ENCODE measurements at places on chromosomes 2 and 18. TPM values are rescaled to one million over a fixed set of nuclear protein-coding genes. Genes with fewer than 3 reads are reported as not detected.

GRCh38 chr2:32954206-32954605, 7.5 kb downstream of the LTBP1 start:
- no peak for DNase-seq

DNA sequence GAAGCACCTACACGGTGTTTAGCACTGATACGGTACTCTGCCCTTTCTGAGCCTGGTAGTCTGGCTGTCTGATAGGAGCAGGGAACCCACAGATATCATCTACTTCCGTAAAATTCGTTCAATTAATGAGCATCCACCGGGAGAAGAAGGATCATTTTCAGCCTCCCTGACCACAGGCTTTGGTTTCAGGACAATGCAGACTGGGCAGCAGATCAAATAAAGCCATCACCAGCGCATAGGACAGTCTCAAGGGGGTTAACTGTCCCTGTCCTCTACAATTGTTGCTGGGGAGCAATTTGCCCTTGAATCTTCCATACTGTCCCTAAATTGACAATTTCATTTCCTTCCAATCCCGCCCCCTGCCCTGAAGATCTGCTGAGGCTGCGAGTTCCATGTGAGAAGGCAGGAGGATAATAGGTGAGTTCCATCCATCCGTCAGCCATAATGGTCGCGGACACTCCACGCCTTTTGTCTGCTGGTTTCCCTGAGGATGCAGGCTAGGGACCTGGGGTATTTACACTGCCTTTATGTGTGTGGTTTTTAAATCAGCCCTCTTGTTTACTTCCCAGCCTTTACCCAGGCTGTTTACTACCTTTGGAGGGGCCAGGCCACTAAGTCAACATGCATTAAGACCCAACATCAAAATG, 110.0 kb downstream of the MYCN start:
- DNase-seq = no peak

GRCh38 chr2:15991231-15991630, 50.9 kb downstream of the MYCN start:
- no peak for DNase-seq

GRCh38 chr2:147182260-147182659, 662.6 kb upstream of the ACVR2A start:
- no peak for DNase-seq

- no peak for DNase-seq
Measured at GRCh38 chr2:197285361-197285760, 25.2 kb downstream of the ANKRD44 start.

DNA sequence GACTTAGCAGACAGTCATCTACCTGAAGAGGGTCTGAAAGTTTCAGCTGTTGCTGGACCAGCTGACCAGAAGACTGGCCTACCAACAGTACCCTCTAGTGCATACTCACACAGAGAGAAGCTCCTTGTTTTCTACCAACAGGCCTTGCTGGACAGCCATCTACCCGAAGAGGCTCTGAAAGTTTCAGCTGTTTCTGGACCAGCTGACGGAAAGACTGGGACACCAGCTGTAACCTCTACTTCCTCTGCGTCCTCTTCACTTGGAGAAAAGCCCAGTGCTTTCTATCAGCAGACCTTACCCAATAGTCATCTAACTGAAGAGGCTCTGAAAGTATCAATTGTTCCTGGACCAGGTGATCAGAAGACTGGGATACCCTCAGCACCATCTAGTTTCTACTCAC, 63.2 kb downstream of the ALMS1 start:
- DNase-seq = no peak

DNA sequence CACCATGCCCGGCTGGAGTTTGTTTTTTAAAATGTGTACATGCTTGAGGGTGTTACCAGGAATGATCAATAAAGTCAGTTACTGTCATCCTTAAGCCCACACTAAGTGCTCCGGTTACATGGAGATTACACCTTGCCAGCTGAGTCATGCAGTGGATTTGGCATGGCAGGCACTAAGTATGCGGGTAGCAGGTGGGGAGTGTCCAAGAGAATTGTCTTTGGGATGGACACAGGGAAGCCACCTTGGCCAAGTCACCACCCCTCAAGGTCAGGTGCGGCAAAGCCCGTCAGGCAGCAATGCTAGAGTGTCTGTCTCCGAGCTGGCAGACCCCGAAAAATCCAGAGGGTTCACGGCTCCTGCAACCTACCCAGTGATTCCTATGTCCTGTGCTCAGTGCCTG, 54.8 kb downstream of the GBX2 start:
- no peak for DNase-seq

DNA sequence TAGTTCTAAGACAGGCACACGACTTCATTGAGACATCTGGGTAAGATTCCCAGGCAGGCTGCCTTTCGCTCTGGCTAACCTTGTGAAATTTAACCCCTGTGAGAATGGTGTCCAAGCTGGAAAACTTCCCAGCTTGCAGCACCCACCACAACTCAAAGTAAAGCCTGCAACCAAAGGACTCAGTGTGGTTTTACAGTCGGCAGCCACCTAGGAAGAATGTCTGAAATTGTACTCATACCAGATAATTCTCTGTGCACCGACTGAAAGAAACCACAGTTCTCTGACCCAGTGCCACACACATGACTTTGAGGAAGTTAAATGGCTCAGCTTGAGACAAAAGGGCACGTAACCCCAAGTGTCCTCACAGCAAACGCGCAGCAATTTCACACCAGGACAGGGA, 125.7 kb downstream of the RBMS1 start:
- DNase-seq = no peak

GRCh38 chr2:47558768-47559684, 156.1 kb downstream of the MSH2 start:
- DNase-seq = no peak

GRCh38 chr2:99868260-99868659, 274.1 kb downstream of the AFF3 start:
- no peak for DNase-seq

- no peak for DNase-seq
Measured at GRCh38 chr18:14969500-14969899, 221.5 kb downstream of the ANKRD30B start.

GRCh38 chr2:229431327-229431954, 160.4 kb upstream of the PID1 start:
- no peak for DNase-seq

- no peak for DNase-seq
Measured at GRCh38 chr2:190767821-190768220, 112.8 kb upstream of the GLS start.

- no peak for DNase-seq
Measured at GRCh38 chr2:134466141-134466540, 212.3 kb downstream of the MGAT5 start.

DNA sequence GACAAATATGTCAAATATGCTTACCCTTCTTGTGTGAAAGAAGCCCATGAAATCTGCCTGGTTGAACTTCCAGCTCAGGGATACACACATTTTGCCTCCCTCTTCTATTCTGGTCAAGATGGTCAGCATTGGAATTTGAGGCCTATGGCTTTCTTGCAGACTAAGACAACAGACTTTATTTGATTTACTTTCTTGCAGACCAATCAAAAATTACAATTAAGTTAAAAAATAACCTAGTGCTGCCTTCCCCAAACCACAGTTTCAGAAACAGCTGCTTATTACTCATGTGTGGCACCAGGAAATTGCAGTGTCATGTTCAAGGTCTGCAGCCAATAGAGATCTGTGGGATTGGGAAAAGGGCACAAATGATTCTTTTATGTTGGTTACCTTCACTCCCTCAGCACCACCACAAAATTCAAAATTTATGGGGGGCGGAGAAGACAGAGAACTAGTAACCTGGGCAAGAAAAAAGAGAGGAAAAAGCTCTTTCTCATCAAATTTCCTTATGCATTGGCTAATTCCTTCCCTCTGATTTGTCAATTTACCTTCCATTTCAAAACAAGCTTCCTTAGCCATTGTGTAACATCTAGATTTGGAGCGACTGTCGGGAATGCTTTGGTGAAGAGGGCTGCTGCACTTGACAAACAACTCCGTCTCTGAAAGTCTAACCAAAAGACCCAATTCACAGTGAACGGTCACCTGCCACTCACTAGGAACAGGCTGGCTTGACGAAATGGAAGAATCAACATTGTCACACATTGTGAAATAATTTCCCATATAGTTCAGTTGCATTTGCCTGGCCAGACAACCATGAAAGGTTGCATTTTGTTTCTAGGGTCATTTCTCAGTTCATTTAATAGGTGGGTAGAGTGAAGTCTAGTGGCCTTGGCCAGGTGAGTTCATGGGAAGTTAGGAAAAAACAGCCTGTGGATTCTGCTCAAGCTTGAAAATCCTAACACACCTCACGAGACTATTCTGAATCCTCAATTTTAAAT, 100.4 kb upstream of the FZD5 start:
- DNase-seq = no peak

DNA sequence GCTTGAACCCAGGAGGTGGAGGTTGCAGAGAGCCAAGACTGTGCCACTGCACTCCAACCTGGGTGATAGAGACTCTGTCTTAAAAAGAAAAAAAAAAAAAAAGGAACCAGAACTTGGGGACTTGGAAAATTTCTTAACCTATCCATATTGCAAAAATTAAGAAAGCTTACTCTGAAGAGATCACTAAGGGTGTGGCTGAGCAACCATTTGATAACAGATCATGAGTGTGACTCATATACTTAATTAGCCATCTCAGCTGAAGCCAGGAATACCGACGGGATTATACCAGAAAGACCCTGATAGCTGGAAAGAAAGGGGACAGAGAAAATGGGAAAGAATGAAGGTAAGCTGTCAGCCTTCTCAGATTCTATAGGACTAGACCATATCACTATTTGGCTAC, 7.1 kb upstream of the ADD2 start:
- no peak for DNase-seq

DNA sequence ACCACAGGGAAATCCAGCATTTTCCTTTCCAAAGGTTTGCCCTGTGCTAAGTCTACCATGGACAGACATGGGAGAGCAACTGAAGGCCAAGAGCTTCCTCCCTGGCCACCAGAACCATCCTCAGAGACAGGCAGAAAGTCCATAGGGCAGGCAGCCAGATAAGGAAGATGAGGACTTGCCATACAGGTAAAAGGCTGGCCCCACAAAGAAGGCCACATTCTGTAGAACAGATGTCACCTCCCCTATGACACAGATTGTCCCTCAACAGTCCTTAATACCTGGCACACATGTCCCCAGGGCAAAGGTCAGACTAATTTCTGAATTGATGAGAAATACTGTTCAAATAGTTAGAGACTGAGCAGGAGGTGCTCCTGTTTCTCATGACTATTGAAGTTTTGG, 52.0 kb downstream of the FECH start:
- DNase-seq = no peak

DNA sequence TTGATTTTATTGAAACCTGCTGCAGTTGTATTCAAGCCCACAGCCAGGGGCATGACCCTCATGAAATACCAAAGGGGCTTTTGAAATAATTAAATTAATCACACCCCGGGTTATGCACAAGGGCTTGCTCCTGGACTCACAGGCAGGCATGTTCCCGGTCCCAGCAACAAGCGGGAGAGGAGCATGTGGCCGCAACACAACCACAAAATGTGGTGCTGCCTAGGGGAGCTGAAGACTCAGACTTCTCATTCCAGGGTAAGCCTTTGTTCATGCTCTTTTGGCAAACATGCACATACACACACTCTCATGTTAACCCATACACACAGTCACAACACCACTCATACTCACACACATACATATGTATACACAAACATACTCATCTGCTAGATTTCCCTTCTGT, 233.7 kb upstream of the SMAD2 start:
- DNase-seq = no peak

- DNase-seq = no peak
Measured at GRCh38 chr2:164739966-164740365, 101.7 kb downstream of the COBLL1 start.

DNA sequence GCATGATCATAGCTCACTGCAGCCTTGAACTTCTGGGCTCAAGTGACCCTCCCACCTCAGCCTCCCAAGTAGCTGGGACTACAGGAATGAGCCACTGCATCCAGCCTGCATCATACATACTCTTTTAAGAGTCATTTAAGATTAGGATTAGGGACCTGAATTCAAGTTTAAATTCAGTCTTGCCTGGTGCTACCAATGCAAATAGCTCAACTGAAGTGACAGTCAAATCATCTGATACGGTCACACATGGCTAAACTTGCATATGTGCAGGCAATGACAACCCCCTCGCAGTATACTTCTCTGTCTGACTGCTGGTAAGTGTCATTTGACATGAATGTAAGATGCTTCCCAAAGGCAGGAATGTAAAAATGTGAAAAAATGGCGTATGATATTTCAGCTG, 31.8 kb upstream of the TMEM131 start:
- no peak for DNase-seq

Gene INPP5D
- 26.1 TPM for total RNA-seq

Gene ZNF385B
- 35.6 TPM for total RNA-seq

Gene POTEE
- total RNA-seq = not detected

Gene AQP12B
- total RNA-seq = not detected

Gene C2orf80
- 26.2 TPM for total RNA-seq

Gene RGPD3
- total RNA-seq = 0.86 TPM

Gene CCDC85A
- 26.3 TPM for total RNA-seq

Gene NBEAL1
- 28.4 TPM for total RNA-seq

Gene SERPINB4
- not detected for total RNA-seq
